ENCODE measurements at places on chromosomes 13 and 19.

DNA sequence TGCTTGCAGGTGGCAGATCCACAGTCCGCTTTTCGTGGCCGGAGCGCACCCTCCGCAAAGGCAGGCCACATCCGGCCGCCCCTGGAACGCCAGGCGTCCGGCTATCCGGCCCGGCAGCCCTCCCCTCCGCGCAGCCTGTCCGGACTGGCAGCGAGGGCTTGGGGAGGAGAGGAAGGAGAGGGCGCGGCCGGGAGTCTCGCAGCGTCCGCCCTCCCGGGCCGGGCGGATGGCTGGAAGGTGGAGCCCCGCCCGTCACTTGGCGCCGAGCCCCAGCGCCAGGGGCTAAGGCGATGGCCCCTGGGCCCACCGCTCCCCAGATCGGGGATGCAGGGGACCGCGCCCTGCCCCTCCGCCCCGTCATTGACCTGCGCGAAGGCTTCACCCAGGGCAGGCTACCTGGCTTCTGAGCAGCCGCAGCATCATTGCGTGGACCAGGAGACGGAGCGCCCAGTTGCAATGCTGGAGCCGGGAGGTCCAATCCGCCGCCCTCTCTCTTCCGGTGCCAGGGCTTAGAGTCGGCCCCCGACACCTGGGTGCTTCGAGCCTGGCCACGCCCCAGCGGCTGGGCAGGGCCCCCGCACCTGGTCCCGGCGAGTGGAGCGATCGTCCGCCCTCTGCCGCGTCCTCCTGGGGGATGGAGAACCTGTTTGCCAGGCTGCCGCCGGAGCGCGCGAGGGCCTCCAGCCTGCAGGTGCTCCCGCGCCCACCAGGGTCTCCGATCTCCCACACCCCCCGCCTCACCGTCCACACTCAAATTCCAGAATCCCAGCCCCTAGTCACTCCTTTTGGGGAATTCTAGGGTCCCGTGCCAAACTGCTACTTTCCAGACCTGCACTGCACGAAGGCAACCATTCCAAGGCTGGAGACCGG, at the start of gene FUT1:
Gene FUT1 (minus strand): TSS at position 146 of the 870 bp plus-strand sequence. CDS start 1,360 bp downstream, outside the sequence.
- no peak for DNase-seq

- DNase-seq: no peak
Observed at GRCh38 chr13:97826421-97827012, 127.0 kb upstream of the IPO5 start.

- DNase-seq: no peak
Observed at GRCh38 chr13:106691861-106692260, 123.9 kb upstream of the ARGLU1 start.

DNA sequence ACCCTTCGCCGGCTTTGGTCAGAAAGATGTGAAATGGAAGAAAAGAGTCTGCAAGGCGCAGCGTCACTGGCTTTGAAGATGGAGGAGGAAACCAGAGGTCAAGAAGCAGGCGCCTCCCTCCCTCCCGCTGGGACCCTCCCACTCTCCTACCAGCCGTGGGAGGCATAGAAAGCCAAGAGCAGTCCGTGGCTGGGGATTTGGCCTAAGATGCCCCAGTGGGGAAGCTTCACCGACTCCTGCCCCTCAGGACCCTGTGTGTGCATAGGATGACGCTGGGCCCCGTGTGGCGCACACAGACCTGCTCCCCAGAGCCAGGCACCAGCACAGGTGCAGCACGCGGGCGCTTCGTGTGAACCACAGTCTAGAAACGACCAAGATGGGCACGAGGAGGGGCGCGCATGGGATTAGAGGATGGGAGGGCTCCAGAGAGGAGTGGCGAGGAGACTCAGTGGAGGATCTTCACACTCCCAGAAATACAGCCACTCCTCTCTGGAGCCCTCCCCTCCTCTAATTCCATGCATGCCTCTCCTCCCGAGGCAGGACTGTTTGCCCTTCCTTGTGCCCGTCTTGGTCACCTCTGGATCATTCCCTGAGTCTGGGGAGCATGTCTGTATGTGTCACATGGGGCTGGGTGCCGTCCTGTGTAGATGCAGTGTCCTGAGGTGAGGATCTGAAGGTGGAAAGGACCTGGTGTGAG, 194.3 kb downstream of the TEX29 start:
- DNase-seq: no peak

- DNase-seq: no peak
Observed at GRCh38 chr19:11073568-11073967, 15.7 kb upstream of the LDLR start.

GRCh38 chr19:49605605-49606004, 14.6 kb downstream of the PRR12 start:
- no peak for DNase-seq

- DNase-seq: no peak
Observed at GRCh38 chr19:44848036-44848811, 2.1 kb downstream of the NECTIN2 start.

DNA sequence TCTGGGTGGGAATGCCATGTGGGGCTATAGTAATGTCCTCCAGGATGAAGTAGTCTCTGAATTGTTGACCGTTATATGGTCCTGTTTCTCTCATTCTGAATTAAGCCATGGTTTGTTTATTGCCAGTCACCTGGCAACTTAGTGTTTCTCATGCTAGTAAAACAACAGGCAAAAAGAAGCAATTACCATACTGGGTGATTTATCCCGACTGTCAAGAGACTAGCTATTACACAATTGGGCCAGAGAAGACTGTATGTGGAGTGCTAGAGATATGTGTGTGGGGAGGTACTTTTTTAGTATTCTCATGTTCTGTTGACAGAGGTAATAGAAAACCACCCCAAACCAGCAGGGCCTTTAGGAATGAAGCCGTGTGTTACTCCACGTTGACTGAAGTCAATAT, 258.2 kb downstream of the TDRD3 start:
- DNase-seq: no peak

DNA sequence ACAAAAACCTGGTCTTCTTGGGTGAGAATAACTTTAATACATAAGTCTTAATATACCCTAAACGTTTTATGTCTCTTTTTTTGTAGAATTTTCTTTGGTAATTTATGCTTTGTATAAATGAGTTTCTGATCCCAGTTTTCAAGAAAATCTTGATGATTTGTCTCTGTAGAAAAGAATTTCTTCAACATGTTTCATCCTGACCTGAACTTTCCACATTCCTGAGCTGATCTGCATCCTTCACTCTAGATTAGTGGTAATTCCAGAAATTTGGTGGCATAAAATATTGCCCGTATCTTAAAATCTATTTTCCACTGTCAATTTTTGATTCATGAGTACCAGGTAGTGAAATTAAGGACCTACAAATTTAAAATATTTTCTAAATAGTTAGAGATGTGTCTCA, 16.3 kb downstream of the ZNF714 start:
- no peak for DNase-seq

DNA sequence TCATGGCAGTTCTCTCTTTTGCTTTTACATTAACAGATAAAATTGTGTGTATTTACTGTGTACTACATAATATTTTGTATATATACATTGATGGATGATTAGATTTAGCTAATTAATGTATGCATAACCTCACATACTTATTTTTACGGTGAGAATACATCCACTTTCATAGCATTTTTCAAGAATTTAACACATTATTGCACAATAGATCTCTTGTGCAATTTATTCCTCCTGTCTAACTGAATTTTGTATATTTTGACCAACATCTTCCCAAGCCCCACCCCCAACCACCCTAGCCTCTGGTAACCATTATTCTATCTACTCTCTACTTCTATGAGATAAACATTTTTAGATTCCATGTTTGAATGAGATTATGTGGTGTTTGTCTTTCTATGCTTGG, 194.7 kb downstream of the RBM26 start:
- DNase-seq: no peak

DNA sequence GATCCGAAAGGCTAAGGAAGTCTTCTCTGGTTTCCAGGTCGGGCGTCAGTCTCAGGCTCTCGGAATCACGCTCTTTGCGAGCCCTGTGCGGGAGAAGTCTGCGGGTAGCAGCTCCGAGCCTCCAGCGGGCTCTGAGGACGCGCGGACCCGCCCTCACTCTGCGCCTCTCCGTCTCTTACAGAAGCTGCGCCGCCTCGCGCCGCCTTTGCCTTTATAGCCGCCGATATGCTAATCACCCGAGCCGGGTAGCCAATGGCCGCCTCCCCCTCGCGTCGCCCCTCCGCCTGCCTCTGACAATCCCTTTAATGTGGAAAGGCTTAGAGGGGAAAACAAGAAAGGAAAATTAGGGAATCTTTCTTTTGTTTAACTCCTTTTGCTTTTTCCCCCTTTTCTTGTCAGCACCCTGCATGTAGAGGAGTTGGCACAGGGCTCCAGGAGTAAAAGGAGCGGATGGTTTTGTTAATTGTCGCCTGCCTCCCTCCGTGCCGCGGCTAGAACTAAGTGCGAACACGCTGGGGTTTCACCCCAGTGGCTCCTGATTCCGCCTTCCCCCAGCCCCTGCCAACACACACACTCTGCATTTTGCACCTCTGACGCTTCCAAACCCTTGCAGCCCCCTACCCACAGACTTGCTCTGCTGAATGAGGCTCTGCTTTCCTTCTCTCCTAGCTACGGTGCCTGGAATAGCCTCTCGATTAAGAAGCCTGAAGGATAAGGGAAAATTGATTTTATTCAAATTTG, at the start of gene PCDH8:
Gene PCDH8 (minus strand): TSS at position 186 of the 741 bp plus-strand sequence. CDS start 204 bp downstream, outside the sequence.
- DNase-seq: no peak

GRCh38 chr13:111325146-111325890, 4.9 kb downstream of the TEX29 start:
- no peak for DNase-seq

DNA sequence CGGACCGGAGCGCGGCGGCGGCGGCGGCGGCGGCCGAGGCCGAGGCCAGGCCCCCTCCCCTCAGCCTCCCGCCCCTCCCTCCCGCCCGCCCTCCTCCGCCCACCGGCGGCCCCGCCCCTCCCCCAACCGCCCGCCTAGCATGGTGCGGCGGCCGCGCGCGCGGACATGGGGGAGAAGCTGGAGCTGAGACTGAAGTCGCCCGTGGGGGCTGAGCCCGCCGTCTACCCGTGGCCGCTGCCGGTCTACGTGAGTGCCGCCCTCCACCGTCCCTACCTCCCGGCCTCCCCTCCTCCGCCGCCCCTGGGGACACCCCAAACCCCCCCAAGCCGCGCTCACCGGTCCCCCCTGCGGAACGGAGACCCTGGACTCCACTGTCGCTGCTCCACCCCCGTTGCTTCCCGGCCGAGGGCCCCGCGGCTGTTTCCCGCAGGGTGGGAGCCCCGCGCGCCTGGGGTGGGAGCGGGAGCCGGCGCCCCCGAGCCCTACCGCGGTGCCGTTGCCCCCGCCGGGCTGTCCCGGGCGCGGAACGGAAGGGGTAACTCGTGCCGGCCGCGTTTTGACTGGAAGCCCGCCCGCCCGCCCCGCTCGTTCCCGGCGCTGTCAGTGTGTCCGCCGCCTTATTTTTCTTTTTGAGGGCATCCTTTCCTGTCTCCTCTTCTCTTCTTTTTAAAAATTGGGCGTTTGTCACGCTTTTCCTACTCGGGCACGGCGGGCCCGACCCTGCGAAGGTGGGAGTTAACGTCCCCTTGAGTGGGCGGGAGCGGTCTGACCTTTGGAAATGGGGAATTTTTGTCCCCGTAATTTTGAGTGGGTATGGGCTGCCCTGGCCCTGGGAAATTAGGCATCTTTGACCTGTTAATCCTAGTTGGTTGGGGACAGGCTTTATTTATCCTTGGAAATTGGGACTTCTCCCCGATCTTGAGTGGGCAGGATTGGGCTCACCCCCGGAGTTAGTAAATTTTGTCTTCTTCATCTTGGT, 576 bp downstream of the DOT1L start:
- DNase-seq: no peak

- no peak for DNase-seq
Observed at GRCh38 chr19:22426901-22427300, 4.8 kb upstream of the ZNF98 start.

- DNase-seq: no peak
Observed at GRCh38 chr19:40210889-40211288, 7.3 kb downstream of the TTC9B start.

GRCh38 chr19:49338691-49339300, 3.6 kb downstream of the CD37 start:
- no peak for DNase-seq
